ENCODE measurements at places on chromosomes 7 and 10.

DNA sequence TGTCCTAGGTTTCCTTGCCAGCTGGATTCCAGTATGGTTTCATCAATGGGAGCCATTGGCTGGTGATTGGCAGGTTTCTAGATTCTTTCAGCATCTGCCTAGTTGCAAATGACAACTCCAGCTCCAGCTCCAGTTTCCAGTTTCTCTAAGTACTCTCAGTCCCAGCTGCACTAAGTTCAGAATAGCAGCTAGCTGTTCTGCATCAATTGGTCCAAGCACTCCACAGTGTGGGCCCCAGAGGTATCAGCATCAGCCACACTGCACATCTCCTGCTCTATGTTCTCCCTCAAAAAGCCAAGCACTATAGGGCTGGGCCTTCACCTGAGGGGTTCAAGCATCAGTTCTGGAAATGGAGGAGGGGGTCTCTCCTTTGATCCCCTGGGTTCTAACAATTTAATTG lies 143.4 kb downstream of the VPS50 start:
- no peak for DNase-seq

GRCh38 chr10:95675403-95676116 lies 18.2 kb downstream of the TCTN3 start:
- DNase-seq = no peak

GRCh38 chr10:76874176-76874575 lies 763.4 kb downstream of the KCNMA1 start:
- DNase-seq = no peak

GRCh38 chr7:92039900-92040299 lies 94.4 kb downstream of the CYP51A1 start:
- no peak for DNase-seq

DNA sequence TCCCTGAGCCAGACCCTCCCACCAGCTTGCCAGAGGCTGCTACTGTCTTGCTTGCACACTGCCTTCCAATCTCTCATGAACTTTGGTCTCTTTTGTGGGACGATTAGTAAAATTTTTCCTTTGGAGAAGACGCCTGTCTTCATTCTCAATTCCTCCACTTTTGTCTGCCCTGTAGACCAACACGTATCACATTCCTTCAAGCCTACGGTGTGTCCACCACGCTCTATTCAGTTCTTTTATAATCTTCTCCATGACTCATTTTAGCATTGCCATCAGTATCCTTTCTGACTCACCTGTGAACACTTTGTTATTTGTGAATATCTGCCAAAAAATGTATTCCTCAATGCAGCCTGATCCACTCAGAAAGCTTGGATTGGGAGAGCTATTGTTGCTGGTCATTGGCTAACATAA lies 1.4 kb downstream of the GIMAP5 start:
- peak; percentile 53 for DNase-seq

GRCh38 chr10:99008054-99008453 lies 227.6 kb downstream of the HPSE2 start:
- no peak for DNase-seq

DNA sequence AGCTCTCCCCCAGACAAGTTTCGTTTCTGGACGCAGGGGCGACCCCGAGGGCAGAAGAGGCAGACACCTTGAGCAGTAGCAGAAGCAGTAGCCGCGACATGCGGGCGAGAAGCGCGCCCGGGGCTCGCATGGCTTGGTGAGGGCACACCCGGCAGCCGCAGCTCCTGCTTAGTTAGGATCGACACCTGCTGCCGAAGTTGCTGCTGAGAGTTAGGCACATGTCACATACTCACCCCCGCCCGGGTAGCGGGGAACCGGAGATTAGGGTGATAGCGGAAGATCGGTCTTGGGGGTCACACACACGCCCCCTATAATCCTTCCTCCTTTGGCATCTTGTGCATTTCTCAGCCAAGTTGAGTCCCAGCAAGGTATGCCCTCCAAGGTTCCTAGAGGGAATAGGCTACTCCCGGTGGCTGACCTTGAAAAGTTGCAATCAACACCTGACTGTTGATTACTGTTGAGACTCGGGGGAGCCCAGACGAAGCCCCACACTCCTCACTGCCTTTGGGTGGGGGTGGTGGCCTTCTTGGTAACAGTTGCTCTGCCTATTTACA lies 668 bp downstream of the GPR37 start:
- DNase-seq = no peak

GRCh38 chr10:48572414-48572813 lies 32.5 kb downstream of the ARHGAP22 start:
- no peak for DNase-seq

GRCh38 chr7:116999311-116999710 lies 46.0 kb downstream of the ST7 start:
- no peak for DNase-seq

- DNase-seq = no peak
These were observed 5.8 kb downstream of the CLCN1 start for GRCh38 chr7:143321734-143322133.

DNA sequence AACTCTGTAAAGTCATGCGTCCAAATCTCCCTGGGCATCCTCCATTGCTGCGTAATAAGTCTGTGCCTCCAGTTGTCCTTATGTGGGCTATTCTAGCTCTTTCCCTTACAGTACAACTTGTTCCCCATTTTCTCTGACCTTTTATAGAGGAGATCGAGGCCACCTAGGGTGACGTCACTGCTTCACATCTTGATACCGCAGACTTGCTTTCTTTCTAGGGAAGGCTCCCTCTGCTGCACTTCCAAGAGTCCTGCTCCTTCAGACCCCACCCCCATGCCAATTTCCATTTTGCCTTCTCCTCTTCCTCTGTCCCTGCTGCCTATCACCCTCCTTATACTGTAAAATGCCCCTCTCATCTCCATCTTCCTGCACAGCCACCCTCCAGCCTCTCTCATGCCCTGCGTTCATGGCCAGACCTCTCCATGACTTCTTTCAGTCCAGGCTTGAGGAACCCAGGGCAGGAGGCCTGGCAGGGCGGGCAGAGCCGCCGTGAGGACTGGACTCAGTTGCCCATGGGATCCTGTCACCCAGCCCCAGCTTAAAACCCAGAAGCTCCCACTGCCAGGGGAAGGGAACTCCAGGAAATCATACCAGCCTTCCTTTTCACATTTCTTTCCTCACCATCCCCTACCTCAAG lies 57.5 kb downstream of the CAMK1D start:
- no peak for DNase-seq

DNA sequence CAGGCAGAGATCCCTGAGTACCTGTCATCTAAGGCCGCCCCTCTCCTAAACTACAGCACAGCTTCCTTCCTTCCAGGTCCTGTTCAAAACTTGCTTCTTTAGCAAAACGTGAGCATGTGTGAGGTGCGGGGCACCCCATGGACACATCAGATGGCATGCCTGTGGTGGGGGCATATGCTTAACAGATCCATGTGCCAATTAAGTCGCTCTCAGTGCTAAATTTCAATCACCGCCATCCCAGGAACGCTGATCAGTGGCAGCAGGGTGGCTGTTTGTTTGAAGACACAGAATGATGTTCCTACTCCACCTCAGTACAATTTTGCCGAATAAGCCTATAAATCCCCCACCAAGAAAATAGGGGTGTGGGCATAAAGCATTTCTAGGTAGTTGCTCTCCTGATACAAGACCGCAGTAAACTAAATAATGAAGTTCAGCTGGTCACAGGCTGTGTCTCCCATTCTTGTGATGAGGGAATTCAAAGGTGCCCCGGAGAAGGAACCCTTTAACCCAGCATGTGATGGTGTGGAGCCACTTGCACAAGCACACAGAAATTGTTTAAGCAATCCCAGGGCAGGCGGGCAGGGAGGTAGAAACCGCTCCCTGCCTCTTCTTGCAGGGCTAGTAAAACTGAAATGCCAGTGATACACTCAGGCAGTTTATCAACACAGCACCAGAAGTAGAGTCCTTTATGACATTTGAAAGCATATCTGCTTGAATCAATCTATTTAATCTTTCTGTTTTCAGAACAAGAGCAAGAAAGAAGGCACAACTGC lies 205.7 kb downstream of the SORCS1 start:
- no peak for DNase-seq

DNA sequence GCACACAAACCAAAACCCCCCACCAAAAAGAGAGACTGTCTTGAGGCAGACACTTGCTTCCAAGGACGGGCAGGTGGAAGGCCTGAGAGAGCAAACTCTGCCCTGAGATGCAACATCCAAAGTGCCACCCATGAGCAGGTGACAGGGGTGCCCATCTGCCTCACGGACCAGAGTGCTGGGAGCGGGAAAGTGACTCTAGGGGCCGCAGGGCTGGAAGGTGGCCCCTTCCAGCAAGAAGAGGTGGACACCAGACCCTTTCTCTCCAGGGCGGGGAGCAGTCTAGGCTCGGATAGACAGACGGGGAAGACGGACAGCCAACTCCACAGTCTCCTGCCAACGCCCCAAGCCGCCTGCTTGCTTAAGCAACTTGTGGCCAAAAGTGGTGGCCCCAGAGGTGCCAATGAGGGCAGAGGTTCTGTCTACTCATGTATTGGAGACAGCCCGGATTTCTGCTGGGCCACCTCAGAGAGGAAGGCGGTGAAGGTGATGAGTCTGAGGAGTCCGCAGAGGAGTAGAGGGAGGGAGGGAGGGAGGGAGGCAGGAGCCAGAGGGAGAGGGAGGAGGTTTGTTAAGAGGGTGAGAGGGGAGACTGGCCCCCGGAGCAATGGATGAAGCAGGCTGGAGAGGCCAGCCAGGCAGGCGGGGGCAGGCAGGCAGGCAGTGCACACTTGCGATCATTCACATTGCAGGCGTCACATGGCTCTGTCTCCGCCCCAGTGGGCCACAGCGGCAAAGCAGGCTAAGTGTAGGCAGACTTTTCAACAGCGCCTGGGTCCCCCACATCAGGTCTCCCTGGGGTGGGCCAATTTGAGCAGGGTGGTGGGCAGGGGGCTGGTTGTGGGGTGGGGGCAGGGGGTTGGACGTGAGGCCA lies 65.6 kb downstream of the SLC29A4 start:
- DNase-seq = no peak

DNA sequence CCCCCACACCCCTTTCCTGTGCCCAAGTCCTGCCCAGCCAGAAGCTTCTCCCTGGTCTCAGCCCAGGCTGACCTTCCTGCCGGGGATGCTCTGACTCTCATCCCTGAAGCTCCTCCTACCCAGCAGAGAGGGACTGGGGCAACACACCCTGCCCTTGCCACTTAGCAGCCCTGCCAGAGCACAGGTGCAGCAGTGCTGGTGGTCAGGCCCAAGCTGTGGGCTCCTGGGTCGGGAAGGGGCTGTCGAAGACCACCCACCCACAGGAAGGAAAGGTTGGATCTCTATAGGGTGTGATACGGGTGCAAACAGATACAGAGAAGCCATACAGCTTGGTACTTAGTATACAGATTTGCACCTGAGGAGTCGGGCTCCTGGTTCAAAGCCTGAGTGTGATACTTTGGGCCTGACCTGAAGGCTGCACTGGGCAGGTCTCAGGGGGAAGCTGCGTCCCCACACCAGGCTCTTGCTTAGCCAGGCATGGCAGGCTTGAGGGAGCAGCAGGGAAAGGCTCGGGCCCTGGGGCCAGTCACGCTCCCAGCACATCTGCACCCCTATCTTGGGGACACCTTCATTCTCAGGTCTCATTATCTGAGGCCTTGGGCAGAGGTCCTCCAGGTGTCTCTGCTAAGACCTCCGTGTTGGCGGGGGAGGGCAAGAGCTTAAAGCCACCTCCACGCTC lies 47.3 kb downstream of the TCERG1L start:
- no peak for DNase-seq

GRCh38 chr7:135291809-135292253 lies 58.2 kb downstream of the STRA8 start:
- no peak for DNase-seq

DNA sequence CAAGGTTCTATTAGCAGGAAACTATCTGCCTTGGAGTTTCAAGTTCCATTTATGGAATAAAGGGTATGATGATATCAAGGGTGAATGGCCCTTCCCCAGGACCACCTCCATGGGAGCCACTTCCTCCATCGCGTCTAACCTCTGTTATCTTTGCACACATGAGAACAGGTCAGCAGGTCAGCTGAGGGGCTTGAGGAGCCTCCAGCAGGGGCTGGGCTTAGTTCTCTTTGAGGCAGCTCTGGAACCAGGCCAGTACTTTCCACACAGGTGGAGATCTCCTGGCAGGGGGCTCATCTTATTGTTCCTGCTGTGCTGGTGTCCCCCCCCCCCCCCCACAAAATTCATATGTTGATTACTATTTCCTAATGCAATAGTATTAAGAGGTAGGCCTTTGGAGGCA lies 472.2 kb upstream of the ZMIZ1 start:
- DNase-seq = no peak

DNA sequence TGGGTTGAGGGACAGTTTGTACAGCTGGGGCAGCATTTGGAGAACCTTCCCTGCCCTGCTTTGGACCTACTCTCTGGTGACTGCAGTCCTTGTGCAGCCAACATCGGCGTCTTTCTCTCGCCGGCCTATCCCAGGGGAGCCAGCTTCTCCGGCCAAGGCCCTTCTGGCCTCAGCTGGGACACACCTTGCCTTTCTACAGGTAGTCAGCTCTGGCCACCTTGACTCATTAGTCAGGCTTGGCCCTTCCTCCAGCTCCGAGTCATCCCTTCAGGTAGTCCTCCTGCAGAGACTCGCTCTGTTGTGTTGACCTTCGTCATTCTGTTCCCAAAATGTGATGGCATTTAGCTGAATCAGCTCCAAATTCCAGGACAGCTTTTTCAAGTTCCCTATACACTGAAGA lies 145.0 kb upstream of the CHST15 start:
- DNase-seq = no peak

- DNase-seq = no peak
These were observed 44.7 kb upstream of the SMNDC1 start for GRCh38 chr10:110349386-110349785.

DNA sequence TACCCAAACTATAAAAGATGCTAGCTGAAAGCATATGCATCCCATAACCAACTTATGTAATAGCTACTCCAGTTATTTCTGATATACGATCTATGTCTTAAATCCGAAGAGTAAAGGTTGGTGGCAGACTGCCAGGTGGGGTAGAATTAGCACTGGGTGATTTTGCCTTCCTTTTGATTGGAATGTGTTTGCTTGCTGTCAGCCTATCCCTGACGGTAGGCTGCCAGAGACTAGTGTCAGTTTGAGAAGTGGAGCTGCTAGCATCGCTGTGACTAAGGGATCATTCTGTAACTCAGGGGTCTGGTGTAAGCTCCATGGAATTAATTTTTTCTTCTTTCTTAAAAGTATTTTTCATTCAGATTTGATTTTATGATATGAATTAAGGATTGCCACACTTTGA lies 9.5 kb upstream of the SEM1 start:
- no peak for DNase-seq

DNA sequence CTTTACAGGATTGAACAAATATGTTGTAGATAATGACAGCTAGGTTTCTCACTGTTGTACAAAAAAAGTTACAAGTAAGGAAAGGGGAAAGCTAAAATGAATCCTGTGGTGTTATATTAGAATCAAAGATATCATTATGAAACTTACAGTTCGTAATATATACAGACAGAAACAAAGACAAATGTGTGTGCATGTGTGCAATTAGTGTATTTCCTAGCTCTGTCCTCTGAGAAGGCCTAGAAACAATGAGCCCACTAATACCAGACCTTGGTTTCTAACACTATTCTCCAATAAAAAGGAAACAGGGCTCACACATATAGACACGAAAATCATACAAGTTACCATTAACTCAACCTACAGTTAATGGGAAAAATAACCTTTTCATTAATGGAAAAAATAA lies 8.0 kb downstream of the KDM7A start:
- DNase-seq = no peak
